ENCODE measurements at places on chromosomes 5 and 9. TPM values are rescaled to one million over a fixed set of nuclear protein-coding genes. Genes with fewer than 3 reads are reported as not detected.

Gene MEGF9
- total RNA-seq = 23.5 TPM

Gene SPINK7
- total RNA-seq = not detected

Gene LAMC3
- total RNA-seq = 2.1 TPM

Gene TMEM174
- not detected for total RNA-seq

Data from A549 treated with GW870086 at 1 μM for 4 hours (cell line).